Activated CD8-positive, alpha-beta memory T cell treated with anti-CD3 and anti-CD28 coated beads, Interleukin-2, amount 10 ng/mL, durations not matched to agents 7 days and 5 days (primary cell): ENCODE measurements at places on chromosomes 13 and 19. TPM values are rescaled to one million over a fixed set of nuclear protein-coding genes. Genes with fewer than 3 reads are reported as not detected.
A peak's percentile ranks its signal among the peaks of the same experiment; 100 is the strongest.

ICAM5 gene
- 0.41 TPM for total RNA-seq

NAA16 gene
- total RNA-seq = 27.8 TPM

DNA sequence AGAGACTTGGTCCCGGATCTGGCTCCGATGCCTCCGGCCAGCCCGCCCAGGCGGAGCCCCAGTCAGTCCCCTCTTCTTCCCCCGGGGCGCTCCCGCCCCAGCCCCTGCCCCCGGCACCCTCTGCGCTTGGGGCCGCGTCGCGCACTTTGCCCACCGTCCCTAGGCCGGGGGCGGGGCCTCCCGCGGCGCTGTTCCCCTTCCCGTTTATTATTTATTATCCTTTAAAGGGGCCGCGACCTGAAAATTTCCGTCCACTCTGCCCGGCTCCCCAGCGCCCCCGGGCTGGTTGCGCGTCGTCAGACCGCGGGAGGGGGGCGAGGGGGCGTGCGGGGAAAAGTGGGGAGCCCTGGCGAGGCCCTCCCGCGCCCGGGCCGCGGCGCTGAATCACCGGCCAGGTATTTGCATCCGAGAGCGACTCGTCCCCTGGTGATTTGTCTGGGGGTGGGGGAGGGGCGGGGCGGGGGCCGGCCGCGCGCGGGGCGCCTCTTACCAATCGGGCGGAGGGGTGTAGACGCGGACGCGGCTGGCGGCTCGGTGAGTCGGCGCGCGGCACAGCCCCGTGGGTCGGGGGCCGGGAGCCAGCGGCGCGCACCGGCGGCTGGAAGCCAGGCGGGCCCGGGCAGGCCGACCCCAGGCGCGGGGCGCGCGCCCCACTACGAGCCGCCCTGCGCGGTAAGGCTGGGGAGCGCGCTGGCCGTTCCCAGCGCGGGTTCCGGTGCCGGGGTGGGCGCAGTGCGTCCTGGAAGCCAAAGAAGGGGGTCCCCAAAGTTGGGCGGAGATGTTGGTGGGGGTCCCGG is at the start of gene ARID3A:
TSS of gene ARID3A (plus strand) at position 510 of the 797 bp plus-strand sequence. CDS start 3,494 bp downstream, outside the sequence.
- DNase-seq = peak; percentile 82

DHDH gene
- 0.96 TPM for total RNA-seq

DNA sequence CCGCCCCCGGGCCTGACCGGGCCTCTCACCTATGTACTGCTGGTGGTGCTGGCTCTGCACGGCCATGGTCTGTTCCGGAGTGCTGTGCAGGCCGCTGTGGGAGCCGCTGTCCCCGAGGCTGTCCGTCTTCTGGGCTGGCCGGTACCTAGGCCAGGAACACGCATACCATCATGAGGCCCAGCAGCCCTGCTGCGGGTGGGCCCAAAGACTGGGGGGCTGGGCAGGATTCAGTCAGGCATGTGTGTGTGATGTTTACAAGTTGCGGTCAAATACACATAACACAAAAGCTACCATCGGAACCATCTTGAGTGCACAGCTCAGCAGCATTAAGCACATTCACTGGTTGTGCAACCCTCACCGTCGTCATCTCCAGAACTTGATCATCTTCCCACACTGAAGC is 32.2 kb upstream of the RANBP3 start:
- DNase-seq = no peak

LYPD5 gene
- 0.58 TPM for total RNA-seq

- DNase-seq = no peak
These were observed 65.8 kb downstream of the LRCH1 start for GRCh38 chr13:46618694-46619254.

DNA sequence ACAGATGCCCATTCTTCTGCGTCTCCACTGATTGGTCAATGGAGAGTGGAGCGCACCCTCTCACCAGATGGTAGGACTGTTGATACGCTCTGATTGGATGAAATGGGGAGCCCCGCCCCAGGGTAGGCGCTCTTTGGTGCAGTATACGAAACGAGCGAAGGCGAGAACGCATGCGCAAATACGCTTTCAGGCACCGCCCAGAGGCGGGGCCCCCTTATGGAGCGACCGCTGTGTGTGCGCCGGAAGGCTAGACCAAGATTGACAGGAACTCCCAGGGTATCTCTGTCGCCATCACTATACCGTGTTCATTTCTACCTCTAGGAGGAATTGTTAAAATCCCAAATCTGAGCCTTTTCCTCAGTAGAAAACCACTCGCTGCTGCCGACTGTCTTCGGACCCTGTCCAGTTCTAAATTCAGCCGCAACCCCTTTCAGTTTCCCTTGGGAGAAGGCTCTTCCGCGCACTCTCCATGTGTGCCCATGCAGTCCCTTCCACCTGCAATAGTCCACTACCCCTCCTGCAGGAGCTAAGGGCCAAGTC is 720 bp upstream of the HNRNPL start:
- DNase-seq = peak; percentile 100

DNA sequence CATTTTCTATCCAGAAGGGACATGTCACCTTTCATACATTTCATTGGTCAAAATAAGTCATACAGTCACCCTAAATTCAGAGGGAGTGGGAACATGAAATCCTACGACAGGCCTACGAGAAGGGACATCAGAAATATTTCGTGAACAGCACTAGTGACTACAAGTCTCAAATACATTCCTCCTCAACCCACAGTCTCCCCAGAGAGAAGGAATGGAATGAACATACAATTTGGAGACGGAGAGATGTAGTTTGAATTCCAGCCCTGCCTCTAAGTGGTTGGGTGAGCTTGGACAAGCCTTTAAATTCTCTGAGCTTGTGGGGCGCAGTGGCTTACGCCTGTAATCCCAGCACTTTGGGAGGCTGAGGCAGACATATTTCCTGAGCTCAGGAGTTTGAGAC is 9.9 kb downstream of the SERTM1 start:
- DNase-seq = no peak

MYO1F gene
- 250 TPM for total RNA-seq

DNA sequence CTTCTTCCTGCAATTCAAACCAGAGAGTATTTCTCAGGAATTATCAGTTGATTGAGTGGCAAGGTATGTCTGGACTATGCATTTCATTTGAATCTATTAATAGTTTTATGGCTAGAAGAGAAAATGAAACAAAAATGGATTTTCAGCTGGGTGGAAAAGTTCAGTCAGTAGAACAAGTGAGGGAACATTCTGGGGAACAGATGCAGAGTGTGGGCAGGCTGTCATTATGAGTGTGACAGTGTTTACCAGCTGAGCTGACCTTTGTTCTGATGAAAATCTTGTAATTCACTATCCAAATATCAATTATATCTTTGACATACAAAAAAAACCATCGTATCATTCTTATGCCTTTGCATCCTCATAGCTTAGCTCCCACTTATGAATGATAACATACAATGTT is 2.6 kb upstream of the CLC start:
- no peak for DNase-seq

GRCh38 chr13:44487989-44488388 is 88.1 kb downstream of the TSC22D1 start:
- DNase-seq = no peak

- peak; percentile 72 for DNase-seq
These were observed 44.2 kb downstream of the WASF3 start for GRCh38 chr13:26601669-26602068.

DNA sequence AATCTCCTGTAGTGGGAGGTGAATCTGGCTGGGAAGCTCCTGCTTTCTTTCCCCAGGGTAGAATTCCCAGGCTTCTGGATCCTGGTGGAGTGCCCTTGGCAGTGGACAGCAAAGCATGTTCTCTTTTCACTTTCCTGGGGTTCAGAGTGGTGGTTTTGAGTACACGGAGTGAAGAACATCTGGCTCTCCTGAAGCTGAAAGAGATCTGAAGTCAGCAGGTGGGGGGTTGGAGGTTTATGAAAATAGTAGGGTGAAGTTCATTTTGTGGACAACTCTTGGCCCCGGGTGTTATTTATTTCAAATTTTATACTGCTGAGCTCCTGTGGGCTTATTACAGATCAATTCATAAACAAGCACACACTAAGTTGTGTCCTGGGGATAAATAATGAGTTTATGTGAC is 497.3 kb downstream of the KLF5 start:
- no peak for DNase-seq

DNA sequence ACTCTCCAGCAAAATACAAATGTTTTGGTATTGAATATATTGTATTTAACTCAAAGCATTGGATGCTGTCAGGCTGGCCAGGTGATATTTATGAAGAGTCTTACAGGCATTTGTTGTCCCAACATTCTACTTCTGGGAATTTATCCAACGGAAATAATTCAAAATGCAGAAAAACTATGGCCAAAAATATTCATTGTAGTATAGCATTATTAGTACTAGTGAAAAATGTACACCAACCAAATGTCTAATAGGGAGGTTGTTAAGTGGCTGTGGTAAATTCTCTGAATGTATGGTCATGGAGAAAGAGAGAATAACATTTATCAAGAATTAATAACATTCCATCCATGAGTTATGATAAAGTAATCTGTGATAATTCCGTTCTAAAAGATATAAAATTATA is 38.6 kb upstream of the GAS6 start:
- no peak for DNase-seq

GRCh38 chr19:54393381-54393780 is 21.9 kb upstream of the TTYH1 start:
- no peak for DNase-seq

GRCh38 chr13:112061367-112062061 is 5.4 kb upstream of the SOX1 start:
- no peak for DNase-seq

DNA sequence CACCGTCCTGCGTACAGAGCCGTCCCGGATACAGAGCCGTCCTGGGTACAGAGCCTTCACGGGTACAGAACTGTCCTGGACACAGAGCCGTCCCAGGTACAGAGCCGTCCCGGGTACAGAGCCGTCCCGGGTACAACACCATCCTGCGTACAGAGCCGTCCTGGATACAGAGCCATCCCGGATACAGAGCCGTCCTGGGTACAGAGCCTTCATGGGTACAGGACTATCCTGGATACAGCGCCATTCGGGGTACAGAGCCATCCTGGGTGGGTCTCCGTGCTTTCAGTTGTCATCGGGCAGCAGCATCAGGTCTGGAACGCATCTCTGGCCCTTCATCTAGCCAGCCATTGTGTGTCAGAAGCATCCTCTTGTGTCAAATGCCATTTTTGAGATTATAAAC is 222.3 kb upstream of the SOX1 start:
- no peak for DNase-seq

GRCh38 chr19:36986601-36987000 is 70.5 kb downstream of the ZNF568 start:
- DNase-seq = no peak
